ENCODE measurements at places on chromosomes 11 and 22.

DNA sequence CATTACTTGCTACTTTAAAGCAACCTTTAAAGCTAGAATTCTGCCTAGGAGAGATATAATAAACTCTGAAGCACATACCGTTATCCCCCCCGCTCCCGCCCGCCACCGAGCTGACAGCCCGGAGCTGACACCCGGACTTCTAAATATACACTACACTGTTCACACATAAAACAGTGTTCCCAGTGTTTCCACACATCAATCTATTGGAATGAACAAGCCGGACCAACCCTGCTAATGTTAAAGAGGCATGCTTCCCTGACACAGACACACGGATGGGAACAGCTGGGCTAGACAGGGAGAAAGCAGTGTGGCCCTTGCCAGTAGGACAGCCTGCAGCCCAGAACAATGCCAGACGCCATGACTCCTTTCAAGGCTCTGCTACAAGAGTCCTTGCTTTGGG is 108.4 kb upstream of the CSNK2A3 start:
- DNase-seq, result no peak

- no peak for DNase-seq
Observed at GRCh38 chr11:34425360-34425759, 13.4 kb upstream of the CAT start.

DNA sequence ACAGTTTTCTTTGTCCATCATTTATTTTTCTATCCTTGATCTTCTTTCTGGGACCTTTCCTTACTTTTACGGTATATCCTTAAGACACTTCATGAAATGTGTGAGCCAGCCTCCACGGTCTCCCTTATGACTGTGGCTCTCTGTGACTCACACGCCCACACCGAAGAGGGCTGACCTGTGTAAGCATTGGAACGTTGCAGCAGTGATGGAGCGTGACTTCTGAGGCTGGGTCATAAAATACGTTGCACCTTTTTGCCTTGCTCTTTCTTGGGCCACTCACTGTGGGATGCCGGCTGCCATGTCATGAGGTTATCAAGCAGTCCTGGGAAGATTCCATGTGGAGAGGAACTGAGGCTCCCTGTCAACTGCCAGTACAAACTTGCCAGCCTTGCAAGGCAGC is 96.3 kb upstream of the RAB1B start:
- DNase-seq, result no peak

GRCh38 chr11:78573681-78574080 is 983 bp downstream of the NARS2 start:
- no peak for DNase-seq

- no peak for DNase-seq
Observed at GRCh38 chr11:13902523-13902922, 60.0 kb upstream of the SPON1 start.

DNA sequence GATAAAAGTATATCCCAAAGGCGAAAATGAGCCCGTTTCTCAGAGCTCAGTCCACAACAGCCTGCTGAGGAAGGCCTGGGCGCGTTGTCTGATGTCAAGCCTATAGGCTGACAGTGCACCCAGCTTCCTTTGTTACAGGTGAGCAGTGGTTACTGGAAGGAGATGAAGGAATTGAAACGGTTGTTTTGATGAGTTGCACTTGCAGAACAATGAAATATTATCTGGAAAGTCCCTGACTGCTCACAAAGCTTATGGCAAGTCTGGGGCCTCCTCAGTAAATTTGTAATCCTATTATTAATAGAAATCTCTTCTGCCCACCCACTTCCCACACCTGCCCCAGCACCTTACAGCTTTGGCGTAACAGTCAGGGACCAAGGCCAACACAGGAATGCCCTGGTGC is 77.8 kb downstream of the C11orf91 start:
- no peak for DNase-seq

DNA sequence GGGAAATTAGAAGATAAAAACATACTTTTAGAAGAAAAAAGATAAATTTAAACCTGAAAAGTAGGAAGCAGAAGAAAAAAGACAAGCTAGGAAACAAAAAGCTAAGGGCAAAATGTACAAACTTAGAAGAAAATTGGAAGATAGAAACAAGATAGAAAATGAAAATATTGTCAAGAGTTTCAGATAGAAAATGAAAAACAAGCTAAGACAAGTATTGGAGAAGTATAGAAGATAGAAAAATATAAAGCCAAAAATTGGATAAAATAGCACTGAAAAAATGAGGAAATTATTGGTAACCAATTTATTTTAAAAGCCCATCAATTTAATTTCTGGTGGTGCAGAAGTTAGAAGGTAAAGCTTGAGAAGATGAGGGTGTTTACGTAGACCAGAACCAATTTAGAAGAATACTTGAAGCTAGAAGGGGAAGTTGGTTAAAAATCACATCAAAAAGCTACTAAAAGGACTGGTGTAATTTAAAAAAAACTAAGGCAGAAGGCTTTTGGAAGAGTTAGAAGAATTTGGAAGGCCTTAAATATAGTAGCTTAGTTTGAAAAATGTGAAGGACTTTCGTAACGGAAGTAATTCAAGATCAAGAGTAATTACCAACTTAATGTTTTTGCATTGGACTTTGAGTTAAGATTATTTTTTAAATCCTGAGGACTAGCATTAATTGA is 1.0 kb downstream of the MALAT1 start:
- DNase-seq, result no peak

GRCh38 chr11:9566561-9567063 is 6.9 kb upstream of the WEE1 start:
- DNase-seq, result no peak
